ENCODE measurements at places on chromosomes 2 and 18.

- no peak for DNase-seq
Observed at GRCh38 chr2:10873790-10874437, 37.8 kb upstream of the KCNF1 start.

GRCh38 chr2:24820175-24820513, 26.9 kb downstream of the CENPO start:
- DNase-seq: no peak

GRCh38 chr18:56309104-56309503, 329.3 kb downstream of the TXNL1 start:
- no peak for DNase-seq

DNA sequence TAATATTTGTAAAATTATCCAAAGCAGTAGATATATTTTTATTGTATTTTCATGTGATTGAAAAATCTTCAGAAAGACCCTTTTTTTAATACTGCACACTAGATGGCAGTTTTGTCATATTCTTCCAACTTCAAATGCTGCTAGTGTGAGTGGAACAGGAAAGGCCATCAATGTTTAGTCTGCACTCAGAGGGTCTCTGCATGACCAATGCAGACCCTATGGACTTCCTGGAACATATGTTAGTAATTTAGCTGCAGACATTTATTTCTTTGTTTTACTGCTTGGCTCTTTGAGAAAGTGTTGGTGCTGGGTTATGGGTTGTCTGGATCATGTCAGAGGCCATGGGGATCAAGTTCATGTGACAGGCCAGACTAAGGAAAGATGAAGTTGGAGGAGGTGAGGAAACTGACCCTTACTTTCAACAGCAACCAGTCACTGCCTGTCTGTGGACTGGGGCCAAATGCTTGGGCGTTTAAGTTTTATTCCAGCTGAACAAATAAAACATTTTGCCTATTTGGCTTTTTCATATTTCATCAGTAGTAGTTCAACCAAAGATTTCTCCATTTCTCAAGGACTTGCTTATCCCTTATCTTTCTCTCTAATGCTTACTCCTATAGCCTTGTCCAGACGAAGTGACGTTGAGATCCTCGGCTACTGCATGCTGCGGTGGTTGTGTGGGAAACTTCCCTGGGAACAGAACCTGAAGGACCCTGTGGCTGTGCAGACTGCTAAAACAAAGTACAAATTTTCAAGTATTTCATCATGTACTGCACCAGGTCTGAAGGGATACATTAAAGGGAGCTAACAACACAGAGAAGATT, 84.8 kb downstream of the VRK2 start:
- peak; percentile 18 for DNase-seq

DNA sequence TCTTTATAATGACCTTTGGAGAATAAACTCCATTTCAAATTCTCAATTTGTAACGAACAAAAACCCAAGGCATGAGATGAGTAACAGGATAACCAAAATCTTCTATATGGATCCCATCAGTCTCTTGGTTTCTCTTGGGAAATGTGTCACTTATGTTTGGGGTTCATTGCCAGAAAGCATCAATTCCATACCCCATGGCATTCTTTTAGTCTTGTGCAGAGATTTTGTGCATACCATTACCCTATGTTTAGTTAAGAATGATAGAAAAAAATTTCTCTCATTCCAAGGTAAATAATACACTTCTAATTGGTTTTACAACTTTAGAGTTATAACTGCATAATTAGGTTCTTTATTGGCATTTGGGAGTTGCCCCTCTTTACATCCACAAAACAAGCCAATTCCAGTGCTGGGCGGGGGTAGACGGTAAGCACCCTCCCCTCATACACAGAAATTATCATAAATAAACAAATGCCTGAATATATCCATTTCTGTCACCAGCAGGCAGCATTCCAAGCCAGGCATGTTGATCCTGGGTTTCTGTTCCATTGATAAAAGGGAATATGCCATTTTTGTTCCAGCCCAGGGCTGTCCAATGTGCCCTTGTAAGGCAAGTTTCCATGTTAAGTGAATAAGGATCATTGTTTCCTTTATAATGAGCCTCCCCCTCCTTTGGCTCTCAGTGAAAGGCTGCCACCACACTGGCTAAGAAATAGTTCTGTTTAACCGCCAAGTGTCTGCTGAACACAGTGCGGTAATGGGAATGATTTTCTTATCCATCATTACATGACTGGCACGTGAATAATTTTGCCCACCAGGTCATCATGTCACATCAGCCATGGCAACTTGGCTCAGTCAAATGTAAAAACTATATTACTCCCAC, 680.1 kb upstream of the ZEB2 start:
- DNase-seq: no peak

GRCh38 chr2:71801969-71802368, 345.7 kb downstream of the CYP26B1 start:
- peak; percentile 75 for DNase-seq

DNA sequence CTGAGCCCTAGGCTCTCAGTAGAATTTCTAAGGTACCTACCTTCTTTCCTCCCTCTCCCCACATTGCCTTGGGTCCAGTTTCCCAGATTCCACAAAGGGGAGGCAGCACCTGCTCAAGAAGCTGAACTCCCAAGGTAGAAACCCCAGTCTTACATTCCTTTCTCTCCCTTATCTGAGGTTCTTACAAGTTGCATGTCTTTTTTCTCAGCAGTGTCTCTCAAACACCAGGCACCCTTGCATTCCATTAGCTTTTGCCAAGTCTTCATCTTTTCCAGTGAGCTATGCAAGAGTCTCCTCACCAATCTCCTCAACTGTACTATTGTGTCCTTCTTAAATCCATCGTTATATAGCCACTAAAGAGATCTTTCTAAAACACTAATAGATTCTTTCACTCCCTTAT, 4.1 kb upstream of the NT5C1B start:
- DNase-seq: no peak

- peak; percentile 11 for DNase-seq
Observed at GRCh38 chr2:63424329-63425078, 163.8 kb downstream of the WDPCP start.

- DNase-seq: no peak
Observed at GRCh38 chr2:136116813-136117390, 1.0 kb downstream of the CXCR4 start.

DNA sequence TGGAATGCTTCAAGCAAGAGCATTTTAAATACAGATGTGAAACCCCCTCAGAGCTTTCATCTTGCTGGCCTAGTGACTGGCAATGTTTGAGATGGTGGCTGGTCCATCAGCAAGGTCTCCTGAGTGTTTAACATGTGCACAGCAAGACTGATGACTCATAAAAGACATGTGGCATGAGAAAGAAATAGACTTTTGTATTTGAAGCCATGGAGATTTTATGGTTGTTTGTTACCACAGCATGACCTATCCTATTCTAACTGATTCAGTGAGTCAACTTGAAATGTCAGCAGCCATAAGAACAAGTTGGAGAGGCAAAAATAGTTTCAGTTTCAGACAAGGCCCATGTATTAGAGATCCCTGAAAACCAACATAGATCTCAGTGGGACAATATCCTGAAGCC, 154.7 kb upstream of the LYPD1 start:
- no peak for DNase-seq

DNA sequence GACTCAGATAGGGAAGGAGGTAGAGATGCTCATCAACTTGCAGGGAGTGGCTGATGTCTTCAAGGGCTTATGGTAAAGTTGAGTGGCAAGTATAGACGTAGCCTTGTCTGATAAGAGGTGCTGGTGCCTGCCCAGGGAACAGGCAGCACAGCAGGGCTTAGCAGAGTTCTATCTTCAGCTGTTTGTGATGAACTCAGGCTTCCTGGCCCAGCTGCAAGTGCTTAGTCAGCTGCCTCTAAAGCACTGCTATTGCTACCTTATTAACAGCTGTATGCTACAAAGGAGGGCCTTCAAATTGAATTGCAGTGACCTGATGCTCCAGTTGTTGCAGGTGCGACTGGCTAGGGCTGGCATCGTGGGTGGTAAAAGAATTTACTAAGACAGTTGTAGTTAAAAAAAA, 82.1 kb downstream of the TSN start:
- DNase-seq: no peak

DNA sequence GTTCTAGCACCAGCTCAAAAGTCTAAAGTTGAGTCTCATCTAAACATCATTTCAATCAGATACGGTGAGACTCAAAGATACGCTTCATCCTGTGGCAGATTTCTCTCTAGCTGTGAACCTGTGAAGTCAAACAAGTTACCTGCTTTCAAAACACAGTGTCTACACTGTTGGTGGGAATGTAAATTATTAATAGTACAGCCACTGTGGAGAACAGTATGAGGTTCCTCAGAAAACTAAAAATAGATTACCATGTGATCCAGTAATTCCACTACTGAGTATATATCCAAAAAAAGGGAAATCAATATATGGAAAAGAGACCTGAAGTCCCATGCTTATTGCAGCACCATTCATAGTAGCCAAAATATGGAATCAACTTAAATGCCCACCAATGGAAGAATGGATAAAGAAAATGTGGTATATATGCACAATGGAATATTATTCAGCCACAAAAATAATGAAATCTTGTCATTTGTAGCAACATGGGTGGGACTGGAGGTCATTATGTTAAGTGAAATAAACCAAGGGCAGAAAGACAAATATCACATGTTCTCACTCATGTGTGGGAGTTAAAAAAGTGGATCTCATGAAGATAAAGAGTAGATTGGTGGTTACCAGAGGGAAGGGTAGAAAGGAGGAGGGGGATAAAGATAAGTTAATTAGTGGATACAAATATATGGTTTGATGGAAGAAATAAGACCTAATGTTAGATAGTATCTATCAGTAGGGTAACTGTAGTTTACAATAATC, 11.7 kb downstream of the UBR3 start:
- no peak for DNase-seq

- DNase-seq: peak; percentile 73
Observed at GRCh38 chr2:239934571-239935171, 90.5 kb downstream of the NDUFA10 start.

- no peak for DNase-seq
Observed at GRCh38 chr2:183530333-183530901, 406.2 kb downstream of the NUP35 start.

GRCh38 chr2:12971581-12972365, 255.0 kb downstream of the TRIB2 start:
- no peak for DNase-seq

DNA sequence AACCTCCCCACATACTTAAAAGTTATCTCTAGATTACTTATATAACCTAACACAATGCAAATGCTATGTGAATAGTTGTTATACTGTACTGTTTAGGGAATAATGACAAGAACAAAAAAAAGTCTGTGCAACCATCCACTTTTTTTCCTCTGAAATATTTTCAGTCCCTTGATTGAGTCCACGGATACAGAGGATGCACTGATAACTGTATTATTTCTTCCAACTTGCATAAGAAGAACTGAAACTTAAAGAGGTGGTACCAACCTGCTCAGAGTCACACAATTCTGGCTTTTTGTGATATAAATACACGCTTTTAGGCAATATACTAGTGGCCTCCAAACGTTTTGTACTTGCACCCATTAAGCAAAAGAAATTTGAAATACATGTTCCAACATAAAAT, 1.4 kb downstream of the SMC6 start:
- no peak for DNase-seq

GRCh38 chr18:75035928-75036327, 173.0 kb downstream of the PTGR3 start:
- DNase-seq: no peak

All from NCI-H1694 (cell line).